ENCODE measurements at places on chromosomes 16 and 17. TPM values are rescaled to one million over a fixed set of nuclear protein-coding genes. Genes with fewer than 3 reads are reported as not detected.

- no peaks in the 10 kb centered on the region for H3K36me3 ChIP-seq
- no peak overlapping the region for H3K27ac ChIP-seq
- H3K4me3 ChIP-seq, result no peak overlapping the region
- peaks cover 12% of the 10 kb centered on the region for H3K4me1 ChIP-seq
- no peak for DNase-seq
These were observed 17.8 kb upstream of the CIBAR2 start for GRCh38 chr16:85129876-85130704.

DNA sequence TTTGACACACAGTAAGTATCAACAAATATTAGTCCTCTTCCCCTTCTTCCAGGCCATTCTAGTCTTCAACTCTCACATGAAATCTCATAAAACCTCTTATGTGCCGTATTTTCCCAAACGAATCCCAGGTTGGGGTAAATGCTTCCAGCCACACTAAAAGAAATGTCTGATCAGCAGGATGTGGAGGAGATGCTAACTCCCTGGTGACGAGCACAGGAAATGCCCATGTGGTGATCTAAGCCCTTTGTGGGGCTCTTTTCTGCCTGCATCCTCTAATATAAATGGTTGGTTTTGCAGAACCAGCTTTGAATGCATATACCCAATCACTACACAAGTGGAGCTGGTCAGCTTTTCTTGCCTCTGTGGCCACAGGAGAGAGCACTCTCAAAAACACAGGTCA is 498.2 kb upstream of the ERCC4 start:
- H3K27ac ChIP-seq, result no peak overlapping the region
- no peak overlapping the region for H3K4me3 ChIP-seq
- no peaks in the 10 kb centered on the region for H3K36me3 ChIP-seq
- H3K27me3 ChIP-seq, result peaks cover 3% of the 10 kb centered on the region
- no peaks in the 10 kb centered on the region for H3K4me1 ChIP-seq

DNA sequence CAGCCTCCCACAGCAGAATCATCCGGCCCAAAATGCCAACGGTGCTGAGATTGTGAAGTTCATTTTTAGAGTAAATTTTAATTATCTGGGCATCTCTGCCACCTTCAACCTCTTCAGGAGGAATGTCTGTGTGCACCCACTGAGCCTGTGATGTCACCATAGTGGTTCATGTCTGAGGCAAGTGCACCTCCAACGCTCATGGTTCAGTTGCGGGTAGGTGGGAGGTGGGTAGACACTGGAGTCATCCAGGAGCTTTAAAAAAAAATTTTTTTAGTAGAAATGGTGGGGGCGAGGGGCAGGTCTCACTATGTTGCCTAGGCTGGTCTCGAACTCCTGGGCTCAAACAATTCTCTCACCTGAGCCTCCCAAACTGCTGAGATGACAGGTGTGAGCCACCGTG is 1.9 kb downstream of the FLYWCH1 start:
- no peak for DNase-seq
- H3K27me3 ChIP-seq, result no peaks in the 10 kb centered on the region
- H3K4me1 ChIP-seq, result peaks cover 23% of the 10 kb centered on the region
- H3K27ac ChIP-seq, result no peak overlapping the region
- peak overlapping the region; percentile 85 for H3K4me3 ChIP-seq
- peaks cover 6% of the 10 kb centered on the region for H3K36me3 ChIP-seq

DNA sequence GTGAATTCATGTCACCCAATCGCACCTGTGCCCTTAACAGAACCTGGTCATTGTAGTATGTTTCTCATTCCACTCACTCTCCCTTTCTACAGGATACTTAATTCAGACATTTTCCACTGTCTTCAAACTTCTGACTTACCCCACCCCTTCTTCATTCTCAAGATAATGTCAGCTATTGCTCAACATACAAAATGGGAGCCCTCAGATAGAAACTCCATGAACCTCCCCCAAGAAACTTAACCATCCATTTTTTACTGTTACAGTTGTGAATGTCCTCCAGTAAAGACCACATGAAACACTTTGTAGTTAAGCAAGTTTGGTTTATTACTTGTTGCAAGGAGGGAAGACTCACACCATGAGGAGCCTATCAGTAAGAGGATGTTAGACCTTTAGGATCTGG is 22.1 kb upstream of the ARHGAP17 start:
- no peaks in the 10 kb centered on the region for H3K36me3 ChIP-seq
- no peaks in the 10 kb centered on the region for H3K27me3 ChIP-seq
- no peak overlapping the region for H3K4me3 ChIP-seq
- no peak overlapping the region for H3K27ac ChIP-seq

GRCh38 chr17:38885728-38886642 is 16.1 kb downstream of the LASP1 start:
- peak overlapping the region; percentile 12 for H3K4me3 ChIP-seq
- DNase-seq, result no peak
- H3K4me1 ChIP-seq, result peaks cover 86% of the 10 kb centered on the region
- peaks cover 67% of the 10 kb centered on the region for H3K36me3 ChIP-seq
- H3K27ac ChIP-seq, result peak overlapping the region; percentile 43

MYL4 gene
- not detected for total RNA-seq

- DNase-seq, result no peak
- peaks cover 72% of the 10 kb centered on the region for H3K4me1 ChIP-seq
- peaks cover 84% of the 10 kb centered on the region for H3K36me3 ChIP-seq
- H3K27ac ChIP-seq, result peak overlapping the region; percentile 71
These were observed 22.9 kb downstream of the PRCD start for GRCh38 chr17:76562734-76563148.

- no peaks in the 10 kb centered on the region for H3K27me3 ChIP-seq
- H3K4me1 ChIP-seq, result peaks cover 10% of the 10 kb centered on the region
- peak; percentile 72 for DNase-seq
- H3K4me3 ChIP-seq, result no peak overlapping the region
- no peak overlapping the region for H3K27ac ChIP-seq
- H3K36me3 ChIP-seq, result no peaks in the 10 kb centered on the region
These were observed 243.2 kb upstream of the GSE1 start for GRCh38 chr16:85369741-85370528.

UNC45B gene
- 0.11 TPM for total RNA-seq

DNA sequence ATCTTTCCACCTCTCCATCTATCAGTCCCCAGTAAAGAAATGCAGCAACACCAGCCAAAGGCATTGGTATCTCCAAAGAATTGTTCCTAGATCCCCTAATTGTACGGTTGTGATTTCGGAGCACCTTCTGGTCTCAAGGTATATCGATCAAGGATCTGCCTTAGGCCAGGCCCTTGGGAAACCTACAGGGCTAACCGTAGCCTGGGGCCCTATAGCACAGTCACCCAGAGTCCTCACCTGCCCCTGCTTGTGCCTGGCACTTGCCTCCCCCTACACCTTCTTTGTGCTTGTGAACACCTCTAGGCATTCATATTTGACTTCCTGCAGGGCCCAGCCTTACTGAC is 16.8 kb upstream of the AURKB start:
- H3K27me3 ChIP-seq, result peaks cover 3% of the 10 kb centered on the region
- peaks cover 27% of the 10 kb centered on the region for H3K4me1 ChIP-seq
- H3K36me3 ChIP-seq, result peaks cover 55% of the 10 kb centered on the region
- H3K4me3 ChIP-seq, result peak overlapping the region; percentile 56

- DNase-seq, result no peak
- H3K36me3 ChIP-seq, result no peaks in the 10 kb centered on the region
- peaks cover 9% of the 10 kb centered on the region for H3K4me1 ChIP-seq
- H3K4me3 ChIP-seq, result no peak overlapping the region
- H3K27ac ChIP-seq, result no peak overlapping the region
These were observed 31.1 kb downstream of the PPM1E start for GRCh38 chr17:58786586-58787295.

- no peaks in the 10 kb centered on the region for H3K27me3 ChIP-seq
- H3K4me3 ChIP-seq, result no peak overlapping the region
- DNase-seq, result no peak
- H3K27ac ChIP-seq, result no peak overlapping the region
- no peaks in the 10 kb centered on the region for H3K36me3 ChIP-seq
These were observed 14.3 kb downstream of the CMTM4 start for GRCh38 chr16:66682271-66682670.

NRN1L gene
- 0.83 TPM for total RNA-seq

- H3K4me3 ChIP-seq, result no peak overlapping the region
- DNase-seq, result no peak
- H3K27me3 ChIP-seq, result peaks cover 15% of the 10 kb centered on the region
- H3K27ac ChIP-seq, result no peak overlapping the region
- no peaks in the 10 kb centered on the region for H3K36me3 ChIP-seq
These were observed 6.1 kb downstream of the CA7 start for GRCh38 chr16:66850115-66850815.

CDH5 gene
- not detected for total RNA-seq

CDR2L gene
- 0.59 TPM for total RNA-seq

BICDL2 gene
- 0.92 TPM for total RNA-seq

DNA sequence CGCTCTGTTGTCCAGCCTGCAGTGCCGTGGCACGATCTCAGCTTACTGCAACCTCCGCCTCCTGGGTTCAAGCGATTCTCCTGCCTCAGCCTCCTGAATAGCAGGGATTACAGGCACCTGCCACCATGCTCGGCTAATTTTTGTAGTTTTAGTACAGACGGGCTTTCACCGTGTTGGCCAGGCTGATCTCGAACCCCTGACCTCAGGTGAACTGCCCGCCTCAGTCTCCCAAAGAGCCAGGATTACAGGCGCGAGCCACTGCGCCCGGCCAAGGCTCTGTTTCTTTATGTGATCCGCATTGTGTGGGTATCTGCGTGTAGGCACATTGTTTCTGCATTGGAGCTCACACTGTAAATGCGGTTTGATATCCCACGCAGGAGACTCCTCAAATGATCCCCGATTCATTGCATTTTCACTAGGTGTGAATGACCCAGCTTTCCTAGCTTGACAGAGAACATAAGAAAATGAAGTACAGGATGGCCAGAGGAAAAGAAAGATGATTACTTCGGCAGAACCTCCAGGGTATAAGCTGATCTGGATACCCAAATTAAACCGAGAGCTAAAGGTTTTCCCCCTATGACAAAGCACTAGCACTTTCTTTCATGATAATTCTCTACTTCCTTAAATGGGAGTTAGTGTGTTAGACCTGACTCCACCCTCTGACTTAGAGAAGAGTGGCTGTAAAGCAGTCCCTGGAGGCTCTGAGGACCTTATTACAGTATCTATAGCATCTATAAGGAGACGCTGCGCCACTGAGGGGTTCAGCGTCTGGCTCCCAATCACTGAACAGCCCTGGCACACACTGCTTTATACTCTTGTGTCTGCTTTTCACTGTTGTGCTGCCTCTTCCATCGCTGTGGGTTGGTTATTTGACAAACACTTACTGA is 17.3 kb downstream of the COTL1 start:
- peak; percentile 66 for DNase-seq
- H3K4me3 ChIP-seq, result peak overlapping the region; percentile 83
- peaks cover 65% of the 10 kb centered on the region for H3K36me3 ChIP-seq
- H3K27me3 ChIP-seq, result no peaks in the 10 kb centered on the region
- peak overlapping the region; percentile 100 for H3K27ac ChIP-seq

DNA sequence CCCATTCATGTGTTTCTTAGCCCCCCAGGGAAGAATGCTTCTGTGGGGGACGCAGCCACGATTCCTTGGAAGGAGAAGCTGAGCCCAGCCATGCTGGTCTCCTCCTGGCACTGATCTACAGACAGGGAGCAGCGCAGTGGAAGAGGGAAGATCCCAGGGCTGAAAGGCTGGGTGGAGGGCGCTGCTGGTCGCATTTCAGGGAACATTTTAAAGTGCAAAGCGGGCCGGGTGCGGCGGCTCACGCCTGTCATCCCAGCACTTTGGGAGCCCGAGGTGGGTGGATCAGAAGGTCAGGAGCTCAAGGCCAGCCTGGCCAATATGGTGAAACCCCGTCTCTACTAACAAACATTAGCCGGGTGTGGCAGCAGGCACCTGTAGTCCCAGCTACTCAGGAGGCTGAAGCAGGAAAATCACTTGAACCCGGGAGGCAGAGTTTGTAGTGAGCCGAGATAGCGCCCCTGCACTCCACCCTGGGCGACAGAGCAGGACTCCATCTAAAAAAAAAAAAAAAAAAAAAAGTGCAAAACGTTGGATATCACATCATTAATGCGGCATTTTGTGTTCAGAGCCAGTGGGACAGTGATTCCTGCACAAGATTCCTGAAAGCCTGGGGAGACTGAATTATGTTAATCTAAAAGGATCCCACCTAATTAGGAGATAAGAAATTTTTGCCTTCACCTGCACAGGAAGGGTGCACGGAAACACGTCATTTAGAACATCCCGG is 558 bp upstream of the CHMP6 start:
- H3K4me3 ChIP-seq, result peak overlapping the region; percentile 73
- peak overlapping the region; percentile 83 for H3K27ac ChIP-seq
- peaks cover 23% of the 10 kb centered on the region for H3K4me1 ChIP-seq
- peaks cover 5% of the 10 kb centered on the region for H3K36me3 ChIP-seq
- no peaks in the 10 kb centered on the region for H3K27me3 ChIP-seq
- peak; percentile 28 for DNase-seq

DNA sequence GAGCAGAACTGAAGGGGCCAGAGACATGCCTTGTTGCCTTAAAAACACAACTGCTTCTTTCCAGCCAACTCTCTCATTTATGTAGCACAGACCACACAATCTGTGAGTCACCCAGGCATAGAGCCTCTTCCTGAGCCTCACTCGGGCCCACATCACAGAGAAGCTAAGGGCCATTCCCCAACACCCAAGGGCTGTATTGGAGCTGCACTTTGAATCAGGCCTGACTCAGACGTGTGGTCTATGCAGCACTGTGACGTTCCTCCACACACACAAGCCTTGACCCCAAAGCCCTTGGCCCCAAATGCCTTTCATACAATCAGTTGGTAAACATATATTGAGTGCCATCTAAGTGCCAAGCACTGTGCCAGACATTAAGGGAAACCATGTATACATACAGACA is 308.9 kb upstream of the DYNLRB2 start:
- H3K27me3 ChIP-seq, result no peaks in the 10 kb centered on the region
- no peak overlapping the region for H3K27ac ChIP-seq
- no peak overlapping the region for H3K4me3 ChIP-seq
- no peaks in the 10 kb centered on the region for H3K36me3 ChIP-seq
- peak; percentile 33 for DNase-seq

- DNase-seq, result no peak
These were observed 3.8 kb downstream of the SHISA6 start for GRCh38 chr17:11244776-11245175.

- H3K27me3 ChIP-seq, result no peaks in the 10 kb centered on the region
- no peak overlapping the region for H3K4me3 ChIP-seq
- no peak for DNase-seq
- H3K4me1 ChIP-seq, result no peaks in the 10 kb centered on the region
These were observed 8.3 kb downstream of the UBALD1 start for GRCh38 chr16:4606354-4606753.

- H3K27me3 ChIP-seq, result peaks cover 4% of the 10 kb centered on the region
- DNase-seq, result no peak
These were observed 19.8 kb downstream of the ITPRIPL2 start for GRCh38 chr16:19133600-19133999.

- H3K4me1 ChIP-seq, result peaks cover 6% of the 10 kb centered on the region
- no peak overlapping the region for H3K27ac ChIP-seq
- H3K4me3 ChIP-seq, result no peak overlapping the region
- H3K27me3 ChIP-seq, result peaks cover 9% of the 10 kb centered on the region
These were observed 96.0 kb downstream of the NXN start for GRCh38 chr17:883586-883962.

Data from activated CD8-positive, alpha-beta T cell treated with anti-CD3 and anti-CD28 coated beads for 36 hours (primary cell).